ENCODE measurements at places on chromosomes 6 and 20. TPM values are rescaled to one million over a fixed set of nuclear protein-coding genes. Genes with fewer than 3 reads are reported as not detected.
A peak's percentile ranks its signal among the peaks of the same experiment; 100 is the strongest.

OR12D3 gene
- not detected for total RNA-seq

DEF6 gene
- total RNA-seq = 194 TPM

SOX4 gene
- 10.4 TPM for total RNA-seq

OSBPL2 gene
- 27.1 TPM for total RNA-seq

DNA sequence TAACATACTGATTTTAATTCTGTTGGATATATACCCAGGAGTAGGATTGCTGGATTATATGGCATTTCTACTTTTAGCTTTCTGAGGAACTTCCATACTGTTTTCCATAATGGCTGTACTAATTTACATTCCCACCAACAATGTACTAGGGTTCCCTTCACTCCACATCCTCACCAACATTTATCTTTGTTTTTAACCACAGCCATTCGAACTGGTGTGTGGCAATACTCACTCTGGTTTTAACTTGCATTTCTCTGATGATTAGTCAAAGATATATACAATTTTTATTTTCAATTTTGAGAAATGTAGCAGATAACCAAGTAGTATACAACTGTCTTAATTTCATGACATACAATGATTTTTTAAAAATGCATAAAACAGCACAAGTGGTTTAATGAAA lies 30.3 kb upstream of the ADGRG6 start:
- no peak for DNase-seq

DNA sequence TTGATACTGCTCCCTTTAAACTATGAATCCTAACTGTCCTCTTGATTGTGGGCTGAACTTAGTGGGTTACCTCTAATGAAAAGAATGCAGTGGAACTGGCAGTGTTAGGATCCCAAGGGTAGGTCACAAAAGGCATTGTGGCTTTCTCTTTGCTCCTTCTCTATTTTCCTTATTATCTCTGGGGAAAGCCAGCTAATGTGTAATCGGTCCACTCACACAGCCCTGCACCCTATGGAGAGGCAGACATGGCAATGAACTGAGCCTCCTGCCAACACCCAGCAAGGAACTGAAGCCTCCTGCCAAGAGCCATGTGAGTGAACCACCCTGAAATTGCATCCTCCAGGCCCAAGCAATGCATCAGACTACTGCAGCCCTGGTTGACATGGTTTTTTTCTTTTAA lies 24.6 kb upstream of the ZNF133 start:
- no peak for DNase-seq

GRCh38 chr6:108592371-108593337 lies 31.9 kb downstream of the FOXO3 start:
- peak; percentile 86 for DNase-seq

GRCh38 chr6:12923644-12924235 lies 207.2 kb downstream of the PHACTR1 start:
- DNase-seq = no peak

GRCh38 chr20:4726710-4727397 lies 5.1 kb downstream of the PRND start:
- peak; percentile 71 for DNase-seq

DNA sequence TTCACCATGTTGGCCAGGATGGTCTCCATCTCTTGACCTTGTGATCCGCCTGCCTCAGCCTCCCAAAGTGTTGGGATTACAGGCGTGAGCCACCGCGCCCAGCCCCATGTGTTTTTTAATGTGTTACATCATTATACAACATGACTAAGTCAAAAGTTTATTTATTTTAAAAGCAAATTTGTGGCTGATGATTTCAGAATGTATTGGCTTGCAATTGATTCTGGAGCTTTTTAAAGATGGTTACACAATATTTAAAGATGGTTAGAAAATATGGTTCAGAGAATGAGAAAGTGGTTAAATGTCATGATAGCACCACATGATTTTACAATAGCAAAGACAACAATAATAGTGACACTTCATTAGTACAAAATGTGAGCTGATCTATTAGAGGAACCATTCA lies 80.5 kb downstream of the SASH1 start:
- no peak for DNase-seq

DNA sequence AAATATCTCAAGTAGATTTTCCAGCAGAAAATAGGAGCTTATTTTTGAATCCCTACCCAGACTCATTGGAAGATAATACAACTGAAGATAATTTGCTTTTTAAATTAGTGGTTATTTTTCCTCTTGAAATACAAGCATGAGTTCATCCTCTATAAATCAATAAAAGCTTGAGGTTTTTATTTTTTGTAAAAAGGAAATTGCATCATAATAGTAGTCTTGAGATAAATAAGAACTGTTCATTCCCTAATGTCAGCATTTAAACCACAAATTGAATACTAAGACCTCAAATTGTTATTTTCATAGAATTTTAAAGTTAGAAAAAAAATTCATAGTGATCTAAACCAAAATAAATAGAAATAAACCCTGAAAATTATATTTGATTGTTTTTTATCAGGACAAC lies 719.1 kb downstream of the CD109 start:
- DNase-seq = no peak

- peak; percentile 86 for DNase-seq
Observed at GRCh38 chr6:28943557-28944411, 20.0 kb upstream of the TRIM27 start.

DNA sequence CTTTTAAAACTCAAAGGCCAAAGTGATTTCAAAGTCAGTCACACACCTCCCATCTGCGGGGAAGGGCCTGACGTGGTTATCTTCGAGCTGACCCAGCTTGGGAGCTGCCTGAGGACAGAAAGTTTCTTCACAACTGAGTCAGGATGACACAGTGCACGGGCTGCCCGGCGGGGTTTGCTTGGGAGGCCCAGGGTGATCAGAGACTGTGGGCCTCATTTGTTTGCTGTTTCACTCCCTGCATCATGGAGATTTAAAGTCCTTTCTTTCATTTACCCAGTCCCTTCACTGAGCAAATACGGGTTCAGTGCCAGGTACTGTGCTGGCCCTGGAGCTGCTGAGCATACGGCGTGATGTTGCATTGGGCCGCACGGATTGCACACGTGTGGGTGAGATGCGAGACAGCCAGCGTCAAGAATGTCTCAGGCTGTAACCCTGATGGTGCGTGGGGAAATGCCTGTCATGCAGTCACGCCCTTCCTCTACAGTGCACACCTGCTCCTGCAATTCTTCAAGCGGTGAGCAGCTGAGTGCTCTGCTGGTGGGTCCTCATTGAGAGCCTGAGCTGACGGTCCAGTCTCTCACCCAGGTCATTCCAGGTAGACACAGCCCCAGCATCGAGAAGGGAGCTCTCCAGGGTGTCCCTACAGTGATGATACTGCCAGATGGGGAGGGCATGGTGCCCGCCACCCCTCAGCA lies 82.7 kb upstream of the PMEPA1 start:
- DNase-seq = no peak

DNA sequence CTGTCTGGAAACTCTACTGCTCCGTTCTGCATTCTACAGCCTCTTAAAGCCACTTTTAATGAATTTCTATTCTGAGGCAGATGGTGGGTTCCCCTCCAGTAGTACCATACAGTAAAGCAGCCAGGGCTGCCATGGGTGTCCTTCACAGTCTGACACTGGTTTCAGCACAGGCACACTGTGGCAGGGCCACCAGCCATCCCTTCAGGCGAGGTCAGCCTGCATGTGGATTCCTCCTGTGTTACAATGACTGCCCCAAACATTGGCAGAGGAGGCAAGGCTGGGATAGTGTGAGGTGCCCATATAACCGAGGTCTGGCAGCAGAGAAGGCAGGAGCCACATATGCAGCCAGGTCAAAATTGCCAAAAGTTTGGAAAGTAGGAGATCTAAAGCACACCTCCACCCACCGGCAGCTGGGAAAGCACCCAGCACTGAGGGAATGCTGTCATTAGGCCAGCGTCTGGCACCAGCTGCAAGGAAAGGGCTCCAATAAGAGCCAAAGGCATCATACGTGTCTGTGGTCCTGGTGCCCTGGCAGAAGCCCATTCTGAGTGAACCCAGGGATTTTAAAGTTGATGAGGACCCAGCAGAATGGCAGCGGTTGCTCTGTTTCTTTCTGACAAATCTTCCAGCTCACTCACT lies 24.0 kb downstream of the STK35 start:
- DNase-seq = no peak

GRCh38 chr6:74283532-74283931 lies 587.5 kb downstream of the CD109 start:
- no peak for DNase-seq

DNA sequence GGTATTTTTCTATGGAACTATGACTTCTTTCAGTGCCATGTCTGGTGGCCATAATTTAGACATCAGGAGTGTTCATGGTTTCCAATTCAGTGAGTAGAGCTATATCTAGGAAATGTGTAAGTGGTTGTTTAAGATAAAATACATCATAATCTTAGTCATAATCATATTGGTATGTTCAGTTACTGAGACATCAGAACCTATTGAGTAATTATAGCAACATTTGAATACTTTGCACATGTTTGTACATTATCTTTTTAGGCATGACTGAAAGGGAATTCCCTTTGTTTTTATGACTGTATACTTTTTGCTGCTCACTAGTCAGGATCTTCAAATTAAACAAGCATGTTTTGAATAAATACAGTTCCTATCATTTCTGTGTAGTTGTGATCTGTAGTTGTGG lies 64.0 kb downstream of the STXBP5 start:
- DNase-seq = no peak

DNA sequence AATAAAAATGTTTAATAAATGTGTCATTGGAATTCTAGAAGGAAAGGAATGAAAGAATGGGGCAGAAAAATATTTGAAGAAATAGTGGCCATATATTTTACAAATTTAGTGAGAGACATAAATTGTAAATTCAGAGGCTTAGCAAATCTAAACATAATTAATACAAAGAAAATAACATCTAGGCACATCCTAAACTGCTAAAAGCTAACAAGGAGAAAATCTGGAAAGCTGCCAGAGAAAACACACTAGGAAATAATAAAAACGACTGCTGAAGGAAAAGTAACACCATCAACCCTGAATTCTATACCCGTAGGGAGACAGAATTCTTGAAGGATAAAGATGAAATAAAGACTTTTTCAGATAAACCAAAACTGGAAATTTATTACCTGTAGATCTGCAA lies 23.8 kb downstream of the CYB5R4 start:
- no peak for DNase-seq

GRCh38 chr20:57350081-57350710 lies 859 bp upstream of the RAE1 start:
- DNase-seq = no peak

DNA sequence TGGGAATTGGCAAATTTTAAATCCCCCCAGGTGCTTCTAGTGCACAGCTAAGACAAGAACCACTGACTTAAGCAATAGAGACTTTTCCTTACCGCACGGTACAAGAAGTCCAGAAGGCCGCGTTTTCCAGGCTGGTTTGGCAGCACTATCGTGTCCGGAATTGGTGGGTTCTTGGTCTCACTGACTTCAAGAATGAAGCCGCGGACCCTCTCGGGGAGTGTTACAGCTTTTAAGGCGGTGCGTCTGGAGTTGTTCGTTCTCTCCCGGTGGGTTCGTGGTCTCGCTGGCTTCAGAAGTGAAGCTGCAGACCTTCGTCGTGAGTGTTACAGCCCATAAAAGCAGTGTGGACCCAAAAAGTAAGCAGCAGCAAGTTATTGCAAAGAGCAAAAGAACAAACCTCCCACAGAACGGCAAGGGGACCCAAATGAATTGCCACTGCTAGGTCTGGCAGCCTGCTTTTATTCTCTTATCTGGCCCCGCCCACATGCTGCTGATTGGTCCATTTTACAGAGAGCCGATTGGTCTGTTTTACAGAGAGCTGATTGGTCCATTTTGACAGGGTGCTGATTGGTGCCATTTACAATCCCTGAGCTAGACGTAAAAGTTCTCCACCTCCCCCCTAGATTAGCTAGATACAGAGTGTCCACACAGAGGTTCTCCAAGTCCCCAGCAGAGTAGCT lies 264.5 kb downstream of the PREX1 start:
- DNase-seq = no peak

All from activated CD8-positive, alpha-beta memory T cell treated with anti-CD3 and anti-CD28 coated beads, Interleukin-2, amount 10 ng/mL, durations not matched to agents 7 days and 5 days (primary cell).